Activated T-cell treated with anti-CD3 and anti-CD28 coated beads, Interleukin-2, amount 50 U/mL, for 48 hours (primary cell): ENCODE measurements at places on chromosomes 3 and 15.
A peak's percentile ranks its signal among the peaks of the same experiment; 100 is the strongest.

- no peak for DNase-seq
Measured at GRCh38 chr3:124126436-124127023, 134.6 kb upstream of the ROPN1 start.

- no peak for DNase-seq
Measured at GRCh38 chr3:73350996-73351395, 273.7 kb downstream of the PDZRN3 start.

GRCh38 chr3:123011447-123011846 lies 16.1 kb downstream of the SEMA5B start:
- DNase-seq = no peak

GRCh38 chr15:31365655-31366127 lies 39.1 kb downstream of the KLF13 start:
- DNase-seq = peak; percentile 86

DNA sequence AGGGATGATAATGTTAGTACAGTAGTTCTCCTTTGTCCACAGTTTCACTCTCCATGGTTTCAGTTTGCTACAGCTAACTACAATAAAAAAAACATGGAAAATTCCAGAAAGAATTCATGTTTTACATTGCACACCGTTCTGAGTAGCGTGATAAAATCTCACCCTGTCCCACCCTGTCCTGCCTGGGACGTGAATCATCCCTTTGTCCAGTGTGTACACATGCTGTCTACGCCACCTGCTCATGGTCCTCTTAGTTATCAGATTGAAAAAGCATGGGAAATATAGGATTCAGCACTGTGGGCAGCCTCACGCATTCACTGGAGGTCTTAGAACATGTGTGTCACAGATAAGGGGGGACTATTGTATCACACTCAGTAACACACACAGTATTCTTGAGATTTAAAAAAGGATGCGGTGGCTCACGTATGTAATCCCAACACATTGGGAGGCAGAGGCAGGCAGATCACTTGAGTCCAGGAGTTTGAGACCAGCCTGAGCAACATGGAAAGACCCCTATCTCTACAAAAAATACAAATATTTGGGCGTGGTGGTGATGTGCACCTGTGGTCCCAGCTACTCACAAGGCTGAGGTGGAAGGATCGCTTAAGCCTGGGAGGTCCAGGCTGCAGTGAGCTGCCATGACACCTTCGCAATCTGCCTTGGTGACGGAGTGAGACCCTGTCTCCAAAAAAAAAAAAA lies 8.7 kb upstream of the FLNB start:
- DNase-seq = no peak

GRCh38 chr3:35505181-35505580 lies 134.1 kb upstream of the ARPP21 start:
- DNase-seq = no peak

- no peak for DNase-seq
Measured at GRCh38 chr3:38165722-38166387, 518 bp downstream of the OXSR1 start.

DNA sequence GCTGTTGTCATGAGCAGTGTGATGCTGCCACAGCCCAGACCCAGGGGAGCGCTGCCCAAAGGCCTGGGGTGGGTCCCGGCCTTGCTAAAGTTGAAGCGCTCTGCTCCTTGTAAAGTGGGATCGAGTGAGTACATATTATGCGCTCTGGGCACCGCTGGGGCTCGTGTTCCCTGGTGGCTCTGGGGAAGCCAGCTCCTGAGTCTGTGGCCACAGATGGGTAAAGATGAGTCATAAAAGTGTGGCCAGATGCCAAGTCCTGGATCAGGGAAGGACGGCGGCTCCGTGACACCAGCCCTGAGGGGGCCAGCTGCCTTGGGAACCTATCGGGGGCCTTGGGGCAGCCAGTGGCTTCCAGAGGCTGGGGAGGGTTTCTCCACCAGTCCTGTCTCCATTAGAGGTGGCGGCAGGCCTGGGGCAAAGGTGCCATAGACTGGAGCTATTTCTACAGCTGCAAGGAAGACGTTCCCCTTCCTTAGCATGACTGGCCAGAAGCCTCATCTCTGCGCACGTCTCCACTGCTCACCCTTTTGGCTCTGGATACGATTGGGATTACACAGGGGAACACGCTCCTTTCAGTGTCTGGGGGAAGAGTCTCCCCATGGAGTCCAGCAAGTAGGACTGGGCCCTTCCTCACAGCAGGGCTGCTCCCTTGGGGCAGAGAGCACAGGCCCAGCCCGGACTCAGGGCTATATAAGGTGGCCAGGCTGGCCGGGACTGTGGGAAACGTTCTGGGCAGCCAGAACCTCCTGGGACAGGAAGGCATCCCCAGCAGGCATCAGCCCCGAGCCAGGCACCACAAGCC lies 1.2 kb upstream of the ITIH4 start:
- DNase-seq = no peak
